Activated naive CD4-positive, alpha-beta T cell treated with Interleukin-2 at 50 U/mL for 16 hours (primary cell): ENCODE measurements at places on chromosomes 4 and X.

DNA sequence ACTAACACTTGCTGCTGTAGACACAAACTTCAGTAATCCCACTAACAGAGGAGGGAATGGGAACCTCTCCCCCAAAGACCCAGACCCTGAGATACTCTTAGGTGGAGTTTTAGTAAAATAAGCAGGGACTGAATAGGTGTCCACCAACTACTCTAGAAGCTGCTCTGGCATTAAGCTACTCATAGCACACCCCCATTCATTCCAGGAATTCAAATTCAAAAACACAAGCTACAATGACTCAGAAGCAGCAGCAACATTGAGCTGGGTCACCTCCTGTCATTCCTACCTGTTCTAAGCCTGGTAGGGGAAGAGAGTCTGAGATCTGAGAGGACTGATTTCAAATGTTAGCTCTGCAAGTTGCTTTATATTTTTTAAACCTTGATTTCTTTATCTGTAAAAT lies 135.4 kb upstream of the FRMPD4 start:
- no peak for DNase-seq

DNA sequence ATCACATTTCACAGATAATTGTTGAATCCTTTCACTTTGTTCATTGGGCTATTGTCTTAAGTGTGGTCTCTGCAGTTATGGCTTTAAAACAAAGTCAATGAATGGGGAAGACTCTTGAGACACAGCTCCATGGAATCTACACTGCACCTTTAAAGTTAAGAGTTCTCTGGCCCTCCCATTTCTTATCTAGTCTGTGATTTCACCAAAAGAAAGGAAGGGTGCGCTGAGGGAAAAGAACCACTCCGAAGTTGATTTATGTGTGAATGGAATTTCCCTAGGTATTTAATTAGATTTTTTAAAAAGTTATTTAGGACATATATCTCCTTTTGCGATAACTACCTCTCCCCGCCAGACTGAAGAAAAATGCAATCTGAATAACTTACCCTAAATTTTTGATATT lies 2.5 kb downstream of the SEPTIN11 start:
- no peak for DNase-seq

- no peak for DNase-seq
Measured at GRCh38 chr4:73281396-73281795, 22.8 kb upstream of the ANKRD17 start.

- no peak for DNase-seq
Measured at GRCh38 chrX:103806862-103807474, 25.1 kb downstream of the RAB9B start.

- no peak for DNase-seq
Measured at GRCh38 chr4:20532871-20533870, 167.1 kb upstream of the PACRGL start.

DNA sequence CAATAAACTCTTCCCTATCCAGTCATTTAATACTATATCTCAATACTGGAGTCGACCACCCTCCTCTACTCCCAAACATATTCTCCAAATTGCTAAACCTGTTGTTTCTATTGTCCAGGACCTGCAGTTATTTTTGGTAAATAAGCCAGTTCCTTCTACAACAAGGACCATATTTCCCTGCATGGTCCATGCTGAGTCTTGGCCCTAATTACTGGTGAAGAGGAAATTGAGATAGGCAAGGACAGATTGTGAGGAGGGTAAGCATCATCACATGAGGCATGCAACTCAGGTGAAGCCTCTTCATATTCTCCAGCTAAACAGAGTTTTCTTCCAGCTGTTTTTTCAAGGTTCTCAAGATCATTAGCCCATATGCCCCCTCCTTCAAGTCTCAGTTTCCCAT lies 1193.6 kb downstream of the RAPGEF2 start:
- no peak for DNase-seq

DNA sequence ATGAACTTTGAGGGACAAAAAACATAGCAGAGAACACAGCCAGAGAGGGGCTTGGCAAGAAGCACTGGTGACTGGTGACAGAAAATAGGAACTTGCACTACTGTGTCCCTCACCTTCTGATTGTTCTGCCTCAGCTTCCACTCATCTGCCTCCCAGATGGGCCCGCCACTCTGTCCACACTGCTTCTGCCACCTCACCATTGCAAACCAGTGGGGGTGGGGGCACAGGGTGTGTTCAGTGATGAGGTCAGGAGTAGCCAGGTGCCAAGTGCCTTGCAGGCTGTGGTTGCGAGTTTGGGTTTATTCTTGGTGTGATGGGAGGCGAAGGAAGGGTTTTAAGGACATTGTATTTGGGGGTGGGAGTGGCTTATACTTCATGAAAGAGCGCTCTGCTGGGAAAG lies 9.1 kb upstream of the UBA1 start:
- DNase-seq, result no peak

DNA sequence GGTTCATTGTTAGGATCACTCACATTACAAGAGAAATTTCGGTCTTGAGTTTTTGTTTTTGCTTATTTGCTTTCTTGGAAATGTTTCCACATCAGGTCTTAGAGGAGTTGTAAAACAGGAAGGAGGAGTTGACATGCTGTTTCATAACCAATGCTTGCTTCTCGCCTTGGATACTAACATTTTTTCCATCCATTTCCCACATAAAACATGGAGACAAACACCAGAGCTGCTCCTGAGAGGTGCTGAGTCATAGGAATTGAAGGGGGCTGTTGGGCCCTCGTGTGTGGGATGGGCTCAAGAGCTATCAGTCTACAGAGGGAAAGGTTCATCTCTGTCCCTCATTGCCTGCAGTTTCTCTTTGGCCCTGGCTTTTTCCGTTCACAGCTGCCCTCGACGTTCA lies 29.9 kb downstream of the TBL1X start:
- DNase-seq, result no peak

- no peak for DNase-seq
Measured at GRCh38 chrX:23403849-23404248, 69.2 kb downstream of the PTCHD1 start.

GRCh38 chr4:85725721-85726170 lies 250.8 kb downstream of the ARHGAP24 start:
- DNase-seq, result no peak

- no peak for DNase-seq
Measured at GRCh38 chrX:109841869-109842579, 109.0 kb upstream of the ACSL4 start.

DNA sequence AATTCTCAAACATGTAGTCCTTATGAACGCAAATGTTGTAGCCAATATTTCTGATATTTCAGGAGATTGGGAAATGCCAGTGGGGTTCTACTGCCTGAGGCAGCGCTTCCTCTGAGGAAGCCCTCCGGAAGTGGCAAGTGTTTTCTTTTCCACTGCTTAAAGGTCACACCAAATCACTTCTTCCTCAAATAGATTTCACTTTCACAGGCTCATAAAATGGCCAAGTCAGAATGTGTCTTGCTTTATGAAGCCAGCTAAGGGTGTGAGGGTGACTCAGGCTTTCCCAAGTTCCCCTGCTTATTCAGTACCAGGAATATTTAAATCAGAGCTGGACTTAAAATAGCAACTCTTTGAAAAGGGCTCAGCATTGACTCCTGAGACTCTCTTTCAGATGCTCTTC lies 514.2 kb upstream of the DIPK2B start:
- DNase-seq, result no peak

GRCh38 chr4:169268951-169269760 lies 1.6 kb downstream of the SH3RF1 start:
- no peak for DNase-seq

GRCh38 chr4:125091-125771 lies 930 bp downstream of the ZNF718 start:
- DNase-seq, result no peak

DNA sequence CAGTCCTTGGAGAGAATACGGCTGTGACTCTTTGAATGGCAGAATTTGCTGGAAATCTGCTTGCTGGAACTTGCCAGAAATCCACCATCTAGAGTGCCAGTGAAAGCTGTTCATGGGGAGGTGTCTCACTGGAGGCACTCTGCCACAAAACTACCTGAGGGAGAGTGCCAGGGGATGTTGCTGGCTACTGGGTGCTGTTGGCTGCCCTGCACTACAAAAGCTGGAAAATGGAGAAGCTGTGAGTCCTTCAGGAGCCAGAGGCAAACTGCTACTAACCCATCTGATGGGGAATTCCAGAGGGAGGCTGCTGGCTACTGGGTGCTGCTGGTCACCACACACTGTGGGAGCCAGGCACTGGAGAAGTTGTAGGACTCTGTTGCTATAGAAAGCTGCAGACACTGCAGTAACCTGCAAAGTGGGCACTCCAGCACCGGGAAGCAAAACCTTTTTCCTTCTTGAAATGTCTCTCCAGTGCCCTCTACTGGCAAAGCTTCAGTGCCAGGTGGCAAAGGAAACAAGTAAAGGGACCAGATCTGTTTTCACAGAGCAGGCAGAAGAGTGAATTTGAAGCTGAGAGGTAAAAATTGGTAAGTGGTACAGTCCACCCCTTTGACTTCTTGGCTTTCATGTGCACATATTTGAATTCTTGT lies 47.8 kb upstream of the HSD17B10 start:
- DNase-seq, result peak; percentile 40

GRCh38 chrX:152632445-152633097 lies 5.1 kb upstream of the GABRQ start:
- peak; percentile 26 for DNase-seq

- no peak for DNase-seq
Measured at GRCh38 chrX:119991005-119991787, 47.6 kb upstream of the NKAP start.

DNA sequence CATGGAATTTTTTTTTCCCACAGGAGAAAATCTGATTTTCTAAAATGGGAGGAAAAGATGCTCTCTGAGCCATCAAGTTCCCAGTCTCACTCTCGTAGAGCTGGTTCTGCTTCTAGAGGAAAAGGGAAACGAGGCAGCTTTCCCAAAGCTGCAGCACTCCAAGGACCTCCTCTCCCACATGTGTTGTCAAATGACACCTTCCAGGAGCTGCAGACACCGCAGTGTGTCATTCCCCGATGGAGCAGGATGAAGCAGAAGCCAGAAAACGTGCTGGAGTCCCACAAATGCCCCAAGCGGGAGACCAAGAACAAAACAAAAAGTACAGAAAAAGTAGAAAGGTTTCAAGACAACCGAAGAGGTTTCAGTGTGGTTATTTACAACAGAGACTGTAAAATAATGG lies 348.1 kb downstream of the ARHGAP10 start:
- DNase-seq, result no peak

DNA sequence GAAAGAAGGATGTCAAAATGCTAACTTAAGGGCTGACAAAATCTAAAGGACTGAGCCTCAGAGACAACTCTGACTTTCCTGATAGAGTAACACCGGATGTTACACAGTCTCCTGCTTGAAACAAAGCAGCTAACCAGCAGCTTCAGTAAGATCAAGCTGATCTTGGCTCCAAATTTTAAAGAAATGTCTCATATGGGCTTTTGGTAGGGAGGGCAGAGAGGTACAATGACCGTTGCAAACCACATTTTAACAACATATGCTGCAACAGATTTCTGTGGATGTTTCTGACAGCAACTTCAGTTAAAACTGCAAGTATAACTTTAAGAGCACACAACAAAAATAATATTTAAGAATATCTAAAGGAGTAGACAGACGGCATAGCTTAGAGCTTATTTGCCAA lies 9.1 kb downstream of the RPGR start:
- no peak for DNase-seq

DNA sequence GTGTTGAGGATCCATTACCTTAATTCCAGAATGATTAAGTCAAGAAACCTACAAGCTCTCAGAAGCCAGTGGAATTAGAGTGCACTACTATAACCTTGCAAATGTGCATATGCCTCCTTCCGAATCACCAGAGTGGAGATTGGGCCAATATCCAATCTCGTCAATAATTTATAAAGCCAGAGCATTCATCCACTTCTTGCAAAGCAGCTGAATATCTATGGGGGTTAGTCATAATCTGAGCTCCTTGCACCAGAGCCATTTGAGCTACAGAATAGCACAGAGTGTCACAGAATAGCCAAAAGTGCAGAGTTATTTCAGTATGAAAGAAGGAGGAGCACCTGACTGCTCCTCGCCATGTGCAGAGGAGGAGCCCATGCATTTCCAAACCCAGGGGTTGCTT lies 69.2 kb upstream of the MTM1 start:
- DNase-seq, result no peak

DNA sequence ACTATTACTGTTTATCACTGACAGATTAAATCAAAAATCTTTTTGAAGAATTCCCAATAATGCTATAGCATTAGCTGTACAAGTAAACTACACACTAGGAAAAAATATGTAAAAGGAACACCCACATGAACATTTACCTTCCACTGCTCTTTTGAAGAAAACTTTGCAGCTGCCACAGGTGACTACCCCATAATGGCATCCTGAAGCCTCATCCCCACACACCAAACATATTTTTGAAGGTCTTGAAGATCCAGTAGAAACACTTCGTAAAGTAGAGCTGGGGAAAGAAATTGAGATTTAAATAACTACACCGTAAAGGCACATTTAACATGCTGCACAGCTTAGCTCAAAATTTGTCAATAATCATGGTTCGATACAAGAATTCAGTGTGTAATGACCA lies 182.4 kb downstream of the NR3C2 start:
- no peak for DNase-seq
